ENCODE measurements at places on chromosomes 6 and 20.

GRCh38 chr20:54221353-54221752 lies 13.5 kb downstream of the PFDN4 start:
- no peak for DNase-seq

GRCh38 chr6:84417260-84417659 lies 189.8 kb upstream of the CEP162 start:
- DNase-seq = no peak

- no peak for DNase-seq
Measured at GRCh38 chr6:40755046-40755681, 168.0 kb upstream of the LRFN2 start.

DNA sequence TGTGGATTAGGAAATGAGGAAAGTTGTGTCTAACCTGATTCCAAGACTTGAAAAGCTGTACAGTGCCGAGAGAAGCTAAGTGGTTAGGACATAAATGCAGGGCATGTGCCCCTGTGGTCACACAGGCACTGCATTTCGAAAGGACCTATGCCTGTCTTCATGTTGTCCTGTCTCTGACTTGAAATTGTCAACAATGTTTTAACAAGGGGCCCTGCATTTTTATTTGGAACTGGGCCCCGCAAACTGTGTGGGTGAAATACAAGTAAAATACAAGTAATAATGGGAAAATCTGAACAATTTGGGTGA lies 38.8 kb downstream of the MRS2 start:
- DNase-seq = no peak

DNA sequence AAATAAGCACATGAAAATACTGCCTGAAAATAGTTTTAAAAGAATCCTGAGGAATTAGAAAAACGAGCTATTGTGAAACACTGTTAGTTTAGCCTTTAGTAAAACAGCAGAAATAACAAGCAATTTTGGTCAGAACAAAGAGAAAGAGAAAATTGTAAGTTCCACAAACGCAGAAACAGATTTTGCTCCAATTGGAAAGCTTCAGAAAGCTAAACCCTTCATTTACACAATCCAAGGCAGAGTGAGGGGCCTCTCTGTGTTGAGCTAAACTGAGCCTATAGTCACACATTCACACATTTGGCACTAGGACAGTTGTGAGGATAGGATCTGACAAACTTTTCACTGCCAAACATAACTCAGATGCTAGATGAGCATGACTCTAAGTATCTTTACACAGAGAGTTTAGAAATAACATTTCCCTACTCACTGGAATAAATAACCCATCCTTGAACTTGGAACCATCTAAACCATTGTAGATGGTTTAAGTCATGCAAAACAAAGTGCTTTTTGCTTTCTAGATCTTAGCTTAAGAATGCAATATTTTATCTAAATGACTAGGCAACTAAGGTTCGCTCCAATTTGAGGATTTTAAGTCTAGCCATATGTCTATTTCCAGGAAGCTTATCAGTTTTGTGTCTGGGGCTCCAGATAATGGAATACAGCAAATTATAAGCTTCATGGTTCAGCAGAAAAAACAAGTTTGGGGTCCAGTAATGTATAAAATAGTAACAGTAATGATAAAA lies 122.6 kb downstream of the SGK1 start:
- no peak for DNase-seq

- DNase-seq = no peak
Measured at GRCh38 chr6:150413781-150414281, 45.0 kb downstream of the IYD start.

- DNase-seq = no peak
Measured at GRCh38 chr6:104404377-104404776, 455.3 kb downstream of the HACE1 start.

DNA sequence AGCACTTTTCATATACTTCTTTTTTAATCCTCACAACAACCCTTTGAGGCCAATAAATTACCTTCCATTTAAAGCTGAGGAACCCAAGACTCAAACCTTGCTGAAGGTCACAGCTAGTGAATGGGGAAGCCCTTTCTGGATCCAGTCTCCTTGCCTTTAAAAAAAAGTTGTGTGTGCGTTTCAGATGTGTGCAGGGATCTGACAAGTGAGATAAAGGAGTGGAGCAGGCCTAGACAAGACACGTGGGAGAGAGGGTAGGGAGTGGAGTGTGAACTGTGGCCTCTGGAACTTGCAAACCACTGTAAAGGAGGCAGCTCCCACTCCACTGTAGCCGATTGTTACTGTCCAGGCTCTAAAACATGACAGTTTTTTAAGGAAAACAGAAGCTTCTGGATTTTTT lies 1.9 kb downstream of the KLHL32 start:
- no peak for DNase-seq

GRCh38 chr20:2816583-2817340 lies 598 bp downstream of the TMEM239 start:
- DNase-seq = no peak
